ENCODE measurements at places on chromosomes 7 and 10.

- DNase-seq, result no peak
Observed at GRCh38 chr7:23254051-23254681, 7.6 kb downstream of the GPNMB start.

GRCh38 chr7:24762771-24763170 lies 5.5 kb upstream of the GSDME start:
- no peak for DNase-seq

GRCh38 chr7:130189343-130189742 lies 15.9 kb downstream of the TMEM209 start:
- DNase-seq, result no peak

DNA sequence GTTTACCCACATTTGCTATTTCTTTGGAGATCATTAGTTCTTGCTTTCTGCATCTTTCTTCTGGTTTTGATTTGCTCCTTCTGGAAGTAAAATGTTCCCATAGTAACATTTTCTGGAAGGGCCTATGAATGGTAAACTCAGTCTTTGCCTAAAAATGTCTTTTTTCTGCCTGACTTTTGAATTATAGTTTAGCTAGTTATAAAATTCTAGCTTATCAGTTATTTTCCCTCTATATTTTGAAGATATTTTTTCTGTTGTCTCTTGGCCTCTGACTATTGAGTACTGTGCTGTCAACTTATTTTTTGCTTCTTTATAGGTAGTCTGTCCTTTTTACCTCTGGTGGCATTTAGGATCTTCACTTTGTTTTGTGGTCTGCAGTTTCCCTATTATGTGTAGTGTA lies 21.6 kb upstream of the MTURN start:
- DNase-seq, result no peak

DNA sequence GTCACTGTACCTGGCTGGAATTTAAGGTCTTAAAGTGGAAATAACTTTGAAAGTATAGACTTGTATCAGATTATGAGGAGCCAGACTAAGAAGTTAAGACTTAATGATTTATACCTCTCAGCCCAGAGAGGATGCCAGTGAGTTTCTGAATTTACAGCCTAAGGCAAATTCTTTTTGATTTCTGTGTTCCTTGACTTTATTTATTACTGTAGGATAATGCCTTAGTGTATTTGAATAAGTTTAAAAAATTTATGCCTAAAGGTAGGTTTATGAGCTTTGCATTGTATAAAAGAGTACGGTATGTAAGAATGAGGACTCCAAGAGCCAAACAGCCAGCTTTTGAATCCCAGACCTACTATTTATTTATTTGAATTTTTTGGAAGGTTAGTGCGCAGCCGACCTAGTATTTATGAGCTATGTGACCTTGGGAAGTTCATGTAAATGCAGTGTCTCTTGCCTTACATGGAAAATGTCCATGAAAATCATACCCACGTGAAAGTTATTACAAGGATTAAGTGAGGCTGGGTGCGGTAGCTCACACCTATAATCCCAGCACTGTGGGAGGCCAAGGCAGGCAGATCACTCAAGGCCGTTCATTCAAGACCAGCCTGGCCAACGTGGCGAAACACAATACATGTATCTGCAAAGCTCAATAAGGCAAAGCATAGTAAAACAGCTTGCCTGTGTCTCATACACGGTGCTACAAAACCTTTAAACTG lies 174.6 kb downstream of the AUTS2 start:
- no peak for DNase-seq

DNA sequence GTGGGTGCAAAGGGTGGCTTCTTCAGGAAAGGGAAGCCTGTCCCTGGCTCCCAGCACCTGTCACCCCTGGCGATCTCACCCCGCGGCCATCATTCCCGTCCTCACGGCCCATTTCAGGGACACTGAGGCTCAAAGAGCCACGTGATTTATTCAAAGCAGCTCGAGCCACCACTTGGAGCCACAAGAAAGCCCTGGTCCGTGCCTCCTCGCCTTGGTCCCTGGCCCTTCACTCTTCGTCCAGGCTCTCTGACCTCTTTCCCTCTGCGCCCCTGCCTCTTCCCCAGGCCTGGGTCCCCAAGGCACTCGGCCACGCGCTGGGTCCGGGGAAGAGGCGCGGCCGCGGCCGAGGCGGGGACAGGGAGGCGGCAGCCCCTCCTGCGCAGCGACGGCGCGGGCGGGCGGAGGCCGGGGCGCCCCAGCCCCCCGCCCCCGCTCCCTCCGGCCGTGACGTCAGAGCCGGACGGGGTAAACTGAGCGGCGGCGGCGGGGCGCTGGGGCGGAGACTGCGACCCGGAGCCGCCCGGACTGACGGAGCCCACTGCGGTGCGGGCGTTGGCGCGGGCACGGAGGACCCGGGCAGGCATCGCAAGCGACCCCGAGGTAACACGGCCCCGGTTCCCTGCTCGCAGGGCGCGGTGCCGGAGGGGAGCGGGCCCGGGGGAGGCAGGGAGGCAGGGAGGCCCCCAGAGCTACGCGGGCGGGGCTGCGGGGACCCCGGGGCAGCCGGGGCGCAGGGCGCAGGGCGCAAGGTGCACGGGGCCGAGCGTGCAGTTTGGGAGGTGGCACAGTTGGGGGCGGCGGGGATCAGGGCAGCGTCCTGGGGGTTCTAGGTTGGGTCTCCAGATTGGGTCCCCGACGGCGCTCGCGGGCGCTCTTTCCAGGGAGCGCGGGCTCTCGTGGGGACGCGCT lies at the start of gene SLC18A2:
SLC18A2 (plus strand) TSS at position 494 of the 909 bp plus-strand sequence. CDS start 580 bp downstream, outside the sequence.
- DNase-seq, result no peak

DNA sequence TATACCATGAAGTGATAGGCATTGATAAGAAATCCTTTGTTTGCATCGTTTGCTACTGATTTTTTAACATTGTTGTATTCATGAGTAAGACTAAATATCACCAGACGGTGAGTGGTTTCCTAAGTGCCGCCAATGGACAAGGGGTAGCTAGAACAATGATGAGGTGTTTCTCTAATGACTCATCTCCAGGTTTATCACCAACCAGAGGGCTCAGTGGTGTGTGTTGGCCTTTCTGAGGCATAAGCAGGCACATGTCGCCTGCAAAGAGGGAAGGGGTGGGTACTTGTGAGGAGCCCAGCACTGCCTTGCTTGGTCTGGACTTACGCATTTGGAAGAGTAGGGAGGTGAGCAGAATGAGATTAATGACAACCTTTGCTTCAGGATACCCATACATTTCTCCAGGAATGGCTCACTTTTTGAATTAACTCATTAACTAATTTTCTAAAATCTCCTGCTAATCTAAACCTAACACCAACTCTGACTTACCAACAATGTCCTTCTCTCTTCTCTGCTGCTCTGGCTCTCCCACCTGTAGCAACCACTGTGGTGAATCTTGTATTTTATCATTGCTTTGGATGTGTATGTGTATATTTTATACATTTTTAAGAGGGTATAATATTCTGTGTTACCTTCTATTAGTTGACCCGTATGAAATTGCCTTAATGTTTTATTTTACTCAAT lies 722.6 kb downstream of the GRID1 start:
- DNase-seq, result no peak

DNA sequence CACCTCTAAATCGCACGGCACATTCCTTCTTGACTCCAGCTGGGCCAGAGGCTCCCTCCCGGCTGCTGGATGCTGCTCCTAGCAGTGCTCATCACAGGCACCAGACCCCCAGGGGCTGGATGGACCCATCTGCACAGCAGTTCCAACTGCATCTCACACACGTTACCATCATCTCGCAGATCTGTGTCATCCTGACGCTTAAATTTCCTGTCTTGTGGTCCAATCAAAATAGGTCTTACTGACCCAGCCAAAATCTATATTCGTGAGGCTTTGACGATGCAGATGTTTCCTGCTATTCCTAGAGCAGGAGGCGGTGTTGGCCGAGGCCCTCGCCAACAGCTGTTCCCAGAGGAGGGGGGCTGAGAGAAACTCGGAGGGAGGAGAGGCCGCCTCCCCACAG lies 108.0 kb downstream of the MKI67 start:
- DNase-seq, result no peak

GRCh38 chr10:69600761-69601330 lies 27.6 kb upstream of the NEUROG3 start:
- no peak for DNase-seq

GRCh38 chr10:76138286-76138685 lies 706.9 kb downstream of the LRMDA start:
- DNase-seq, result no peak
